ENCODE measurements at places on chromosomes 7 and 10.
A peak's percentile ranks its signal among the peaks of the same experiment; 100 is the strongest.

- DNase-seq: no peak
Observed at GRCh38 chr7:109386959-109387358, 817.3 kb downstream of the DNAJB9 start.

GRCh38 chr7:157401567-157402387 lies 65.0 kb downstream of the DNAJB6 start:
- DNase-seq: no peak

DNA sequence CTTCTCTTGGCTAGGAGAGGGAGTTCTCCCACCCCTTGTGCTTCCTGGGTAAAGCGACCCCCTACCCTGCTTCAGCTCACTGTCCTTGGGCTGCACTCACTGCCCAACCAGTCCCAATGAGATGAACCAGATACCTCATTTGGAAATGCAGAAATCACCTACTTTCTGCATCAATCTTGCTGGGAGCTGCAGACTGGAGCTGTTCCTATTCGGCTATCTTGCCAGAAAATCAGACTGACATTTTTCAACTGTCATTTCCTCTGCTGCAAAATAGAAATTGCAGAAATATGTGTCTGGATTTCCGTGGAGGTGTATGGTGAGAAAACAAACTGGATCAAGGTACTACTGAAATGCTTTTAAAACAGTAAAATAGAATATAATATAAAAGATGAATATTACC lies 43.0 kb upstream of the CYP2C18 start:
- DNase-seq: no peak

GRCh38 chr7:18087687-18088078 lies 60.0 kb upstream of the PRPS1L1 start:
- DNase-seq: no peak

- DNase-seq: no peak
Observed at GRCh38 chr7:157839226-157839625, 502.4 kb downstream of the DNAJB6 start.

- DNase-seq: no peak
Observed at GRCh38 chr7:66140924-66141323, 26.3 kb downstream of the CRCP start.

GRCh38 chr7:154450451-154450850 lies 398.3 kb downstream of the DPP6 start:
- no peak for DNase-seq

- no peak for DNase-seq
Observed at GRCh38 chr7:73437621-73438416, 4.2 kb downstream of the FZD9 start.

GRCh38 chr7:25259487-25260243 lies 31.4 kb upstream of the NPVF start:
- DNase-seq: peak; percentile 81

GRCh38 chr10:30536578-30536977 lies 93.0 kb downstream of the LYZL2 start:
- no peak for DNase-seq

GRCh38 chr10:3764626-3765112 lies 20.3 kb downstream of the KLF6 start:
- DNase-seq: no peak

- DNase-seq: no peak
Observed at GRCh38 chr7:83849131-83849530, 200.2 kb upstream of the SEMA3E start.

DNA sequence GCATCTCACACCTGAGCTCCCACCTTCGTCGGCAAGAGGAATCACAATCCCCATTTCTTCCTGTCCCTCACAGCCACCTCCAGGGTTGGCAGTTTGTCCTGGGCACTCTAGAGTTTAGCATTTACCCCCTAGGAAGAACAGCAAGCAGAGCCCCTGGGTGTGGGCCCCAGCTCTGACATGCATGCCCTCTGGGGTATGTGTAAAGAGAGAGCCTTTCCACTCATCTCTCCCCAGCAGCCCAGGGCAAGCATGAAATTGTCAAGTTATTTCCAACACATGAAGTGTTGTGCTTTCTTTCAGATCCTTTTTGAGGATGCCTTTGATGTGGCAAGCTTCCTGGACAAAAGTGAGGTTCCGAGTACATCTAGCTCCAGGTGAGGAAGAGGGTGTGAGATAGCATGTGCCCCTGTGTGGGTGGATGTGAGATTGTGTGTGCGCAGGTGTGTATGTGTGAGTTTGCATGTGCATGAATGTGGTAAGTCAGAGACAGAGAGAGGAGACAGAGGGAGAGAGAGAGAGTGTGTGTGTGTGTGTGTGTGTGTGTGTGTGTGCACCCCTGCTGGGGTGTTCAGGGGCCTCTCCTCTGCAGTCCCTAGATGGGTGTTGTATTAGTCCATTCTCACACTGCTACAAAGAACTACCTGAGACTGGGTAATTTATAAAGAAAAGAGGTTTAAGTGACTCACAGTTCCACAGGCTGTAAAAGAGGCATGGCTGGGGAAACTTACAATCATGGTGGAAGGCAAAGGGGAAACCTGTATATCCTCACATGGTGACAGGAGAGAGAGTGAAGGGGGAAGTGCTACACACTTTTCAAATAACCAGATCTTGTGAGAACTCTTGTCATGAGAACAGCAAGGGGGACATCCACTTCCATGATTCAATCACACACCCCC lies 18.1 kb downstream of the STRA8 start:
- peak; percentile 46 for DNase-seq

- no peak for DNase-seq
Observed at GRCh38 chr10:6721964-6722615, 142.0 kb upstream of the PRKCQ start.

DNA sequence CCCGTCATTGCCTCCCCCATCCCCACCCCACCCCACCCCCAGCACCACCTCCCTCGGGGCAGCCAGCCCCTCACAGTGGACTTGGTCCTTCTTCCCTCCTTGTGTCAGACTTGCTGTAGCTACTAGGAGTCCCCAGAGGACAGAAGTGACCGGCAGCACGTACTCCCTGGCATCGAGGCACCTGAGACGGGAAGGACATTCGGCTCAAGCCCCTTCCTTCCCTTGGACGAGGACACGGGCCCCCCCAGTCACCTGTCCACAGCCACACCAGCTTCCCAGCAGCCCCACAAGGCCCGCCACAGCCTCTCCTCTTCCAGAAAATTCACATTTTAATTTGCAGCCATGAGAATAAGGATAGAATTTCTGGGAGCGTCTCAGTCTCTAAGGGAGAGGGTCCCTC lies 267.8 kb upstream of the SHH start:
- no peak for DNase-seq

DNA sequence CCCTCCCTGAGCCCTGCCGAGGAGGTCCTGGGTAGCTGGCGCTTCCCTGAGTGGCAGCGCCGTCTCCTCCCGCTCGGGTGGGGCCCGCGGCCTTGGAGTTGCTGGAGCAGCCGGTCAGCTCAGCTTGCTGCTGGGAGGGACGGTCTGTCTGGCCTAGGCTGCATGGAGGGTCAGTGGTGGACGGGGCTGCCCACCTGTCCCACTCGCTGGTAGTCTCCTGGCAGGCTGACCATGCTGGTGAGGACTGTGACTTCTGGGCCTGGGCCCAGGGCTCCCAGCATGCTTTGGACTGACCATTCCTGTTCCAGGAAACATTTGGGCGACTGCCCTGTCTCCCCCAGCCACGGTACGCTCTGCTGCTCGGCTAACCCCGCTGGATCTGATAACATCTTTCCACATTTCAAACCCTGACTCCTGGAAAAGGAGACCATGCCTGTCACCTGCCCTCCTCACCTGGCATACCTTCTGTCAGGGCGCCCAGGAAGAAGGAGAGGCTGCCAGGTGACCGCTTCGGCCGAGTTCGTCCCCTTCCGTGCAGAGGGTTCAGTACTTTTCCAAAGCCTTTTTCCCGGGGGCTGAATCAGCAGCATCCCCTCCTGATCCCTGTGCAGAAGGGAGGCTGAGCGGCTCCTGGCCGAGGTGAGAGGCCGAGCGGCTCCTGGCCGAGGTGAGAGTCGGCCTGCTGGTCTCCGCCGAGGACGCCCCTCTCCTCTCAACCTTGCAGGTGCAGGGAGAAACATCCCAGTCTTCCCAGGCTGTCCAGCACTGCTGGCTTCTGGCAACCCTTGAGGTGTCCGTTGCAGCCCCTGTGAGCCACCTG lies 43.4 kb downstream of the FAM20C start:
- DNase-seq: no peak

DNA sequence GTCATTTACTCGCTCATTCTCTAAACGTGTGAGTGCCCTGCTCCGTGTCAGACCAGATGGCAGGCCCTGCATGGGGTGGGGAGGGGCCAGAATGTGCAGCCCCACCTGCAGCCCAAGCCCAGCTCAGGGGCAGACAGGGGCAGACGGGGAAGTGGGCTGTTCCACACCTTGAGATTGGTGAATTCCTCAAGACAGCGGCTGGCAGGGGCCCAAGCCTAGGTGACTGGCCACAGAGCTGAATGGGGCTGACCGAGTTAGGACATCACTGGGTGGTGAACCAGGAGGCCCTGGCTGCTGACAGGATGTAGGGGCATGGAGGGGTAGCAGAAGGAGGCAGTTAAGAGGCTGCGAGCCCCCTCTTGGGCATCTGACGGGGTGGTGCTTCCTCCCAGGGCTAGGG lies 79.1 kb downstream of the MGMT start:
- DNase-seq: no peak

DNA sequence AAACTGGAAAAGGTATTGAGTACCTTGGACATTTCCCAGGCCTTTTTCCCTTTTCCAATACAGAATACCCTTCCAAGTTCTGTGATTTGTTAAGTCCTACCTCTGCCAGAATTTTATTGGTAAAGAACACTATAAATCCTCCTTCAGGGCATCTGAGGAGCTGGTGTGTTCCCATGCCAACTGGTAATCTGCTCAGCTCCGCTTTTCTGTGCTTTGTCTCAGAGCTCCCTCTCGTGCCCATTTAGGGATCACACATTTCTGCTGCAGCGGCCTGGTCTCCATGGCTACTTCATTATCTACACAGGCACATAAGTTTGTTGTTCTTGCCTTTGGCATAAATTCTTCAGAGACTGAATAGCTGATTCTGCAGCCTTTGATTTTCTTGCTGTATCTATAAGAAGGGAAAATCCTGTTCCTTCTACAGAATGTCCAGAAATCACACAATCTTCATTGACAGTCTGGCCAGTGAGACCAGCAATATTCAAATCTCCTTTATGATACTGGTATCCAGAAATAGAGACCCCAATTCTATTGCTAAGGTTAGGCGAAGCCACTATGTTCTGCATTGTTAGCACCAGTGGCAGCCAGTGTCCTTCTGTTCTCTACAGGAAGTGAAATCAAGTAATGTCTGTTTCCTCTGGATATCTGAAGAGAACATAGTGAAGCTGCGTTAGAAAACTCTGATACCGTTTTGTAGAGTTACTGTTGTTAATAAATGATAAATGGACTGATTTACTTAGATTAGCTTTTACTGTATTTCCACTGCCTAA lies 51.9 kb downstream of the DENND11 start:
- peak; percentile 58 for DNase-seq

DNA sequence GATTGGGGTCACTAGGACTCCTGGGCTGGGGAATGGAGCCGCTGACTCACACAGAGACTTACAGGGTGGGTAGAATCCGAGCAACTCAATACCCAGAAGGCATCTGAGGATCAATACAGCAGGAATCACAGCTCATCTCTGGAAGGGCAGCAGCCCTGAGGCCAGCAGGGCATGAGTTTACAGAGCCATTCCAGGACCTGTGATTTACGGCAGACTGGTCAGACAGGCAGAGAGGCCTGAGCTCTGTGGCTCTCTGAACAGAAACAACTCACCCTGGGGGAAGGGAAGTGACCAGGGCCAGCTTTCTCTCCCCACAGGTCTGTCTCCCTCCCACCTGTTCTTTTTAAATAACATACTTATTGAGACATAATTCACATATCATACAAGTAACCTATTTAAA lies 88.2 kb upstream of the CXCL12 start:
- DNase-seq: no peak

DNA sequence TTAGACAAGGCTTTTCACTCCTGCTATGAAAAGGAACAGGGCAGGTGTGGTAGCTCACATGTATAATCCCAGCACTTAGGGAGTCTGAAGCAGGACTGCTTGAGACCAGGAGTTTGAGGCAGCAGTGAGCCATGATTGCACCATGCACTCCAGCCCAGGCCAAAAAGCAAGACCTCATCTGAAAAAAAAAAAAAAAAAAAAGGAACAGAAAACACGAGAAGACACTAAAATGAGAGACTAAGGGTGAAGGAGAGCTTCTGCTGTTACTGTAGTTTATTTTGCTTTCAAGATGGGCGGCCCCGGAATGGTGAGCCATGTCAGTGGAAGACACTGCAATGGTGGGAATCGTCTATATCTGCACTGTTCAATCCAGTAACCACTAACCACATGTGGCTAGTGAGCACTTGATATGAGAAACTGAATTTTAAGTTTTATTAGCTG lies 9.9 kb downstream of the PIP4K2A start:
- DNase-seq: no peak

DNA sequence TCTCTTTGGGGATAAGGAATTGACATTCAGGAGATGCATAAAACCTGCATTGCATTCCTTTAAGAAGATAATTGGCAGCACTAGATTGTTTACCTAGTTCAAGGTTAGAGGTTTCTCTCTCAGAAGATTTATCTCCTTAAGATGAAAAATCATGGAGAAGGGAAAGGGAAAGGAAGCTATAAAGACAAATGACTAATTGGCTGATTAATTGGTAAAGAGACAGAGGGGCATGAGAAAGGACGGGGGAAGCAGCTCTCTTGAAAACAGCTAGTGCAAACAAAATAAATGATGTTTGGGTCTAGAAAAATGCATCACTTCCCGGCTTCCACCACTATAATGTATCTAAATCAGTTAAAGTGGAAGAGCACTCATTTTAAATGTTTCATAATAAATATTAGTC lies 941.2 kb downstream of the XPNPEP1 start:
- no peak for DNase-seq

DNA sequence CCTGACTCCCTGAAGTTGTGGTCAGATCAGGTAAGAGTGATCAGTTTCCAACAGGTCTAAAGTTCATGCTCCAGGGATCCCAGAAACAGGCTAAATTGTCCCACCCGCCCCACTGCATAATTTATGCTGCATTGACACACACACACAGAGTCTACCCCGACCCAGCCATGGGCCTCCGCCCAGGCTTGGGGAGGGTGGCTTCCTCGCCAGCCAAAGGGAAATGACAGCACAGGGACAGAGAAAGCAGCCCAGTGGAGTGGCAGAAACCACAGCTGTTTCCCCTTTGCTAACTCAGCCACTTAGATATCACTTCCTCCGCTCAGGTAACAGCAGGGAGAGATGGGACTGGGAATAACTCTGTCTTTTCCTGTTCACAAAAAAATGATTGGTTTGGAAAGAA lies 9.4 kb downstream of the SH3PXD2A start:
- peak; percentile 51 for DNase-seq

GRCh38 chr7:135247746-135248471 lies 14.3 kb downstream of the STRA8 start:
- DNase-seq: no peak

GRCh38 chr10:129679207-129679606 lies 212.2 kb downstream of the MGMT start:
- no peak for DNase-seq

DNA sequence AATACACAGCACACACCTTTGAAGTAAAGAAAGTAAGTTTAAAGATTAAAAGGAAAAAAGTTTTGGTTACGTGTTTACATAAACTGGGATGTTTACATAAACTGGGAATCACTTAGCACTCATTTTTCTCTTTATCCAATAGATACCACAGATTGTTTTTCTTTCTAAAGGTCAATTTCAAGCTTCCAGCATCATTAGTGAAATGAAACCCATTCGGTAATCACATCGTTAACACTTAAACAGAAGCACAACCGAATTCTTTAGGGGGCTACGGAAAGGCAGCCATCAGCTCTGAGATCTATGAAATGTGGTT lies 1.1 kb downstream of the ODAD2 start:
- no peak for DNase-seq
